ENCODE measurements at places on chromosomes 1 and 21. TPM values are rescaled to one million over a fixed set of nuclear protein-coding genes. Genes with fewer than 3 reads are reported as not detected.

LMX1A gene
- total RNA-seq = not detected

SORT1 gene
- total RNA-seq = 0.80 TPM

DRAXIN gene
- not detected for total RNA-seq

PRKAA2 gene
- 0.53 TPM for total RNA-seq

XCL1 gene
- total RNA-seq = not detected

MORC3 gene
- total RNA-seq = 23.8 TPM

UBE2U gene
- total RNA-seq = not detected

LAD1 gene
- 140 TPM for total RNA-seq

NEGR1 gene
- 0.08 TPM for total RNA-seq

REN gene
- not detected for total RNA-seq

CFAP74 gene
- not detected for total RNA-seq

NPHS2 gene
- not detected for total RNA-seq

LCE1A gene
- total RNA-seq = 2.9 TPM

Data from hair follicular keratinocyte (primary cell).